ENCODE measurements at places on chromosomes 3 and 15.

DNA sequence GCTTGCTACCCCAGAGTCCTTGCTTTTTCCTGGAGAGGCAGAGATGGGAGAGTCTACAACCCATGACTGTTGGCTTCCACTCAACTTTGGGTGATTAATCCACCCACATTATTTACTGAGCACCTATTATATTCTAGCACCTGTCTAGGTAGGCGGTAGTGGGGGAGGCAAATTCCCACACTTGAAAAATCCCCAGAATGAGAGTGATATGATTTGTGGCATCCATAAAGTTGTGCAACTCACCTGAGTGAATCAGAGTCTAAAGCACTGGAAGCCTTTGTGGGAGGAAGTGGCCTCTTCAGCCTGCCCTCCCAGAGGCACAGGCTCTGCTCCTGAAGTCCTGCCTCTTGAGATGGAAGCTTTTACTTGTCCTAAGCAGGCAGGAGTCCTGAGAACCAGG is 40.4 kb upstream of the CTNNB1 start:
- no peak overlapping the region for H3K4me3 ChIP-seq
- peaks cover 8% of the 10 kb centered on the region for H3K4me1 ChIP-seq
- H3K27me3 ChIP-seq = peaks cover 9% of the 10 kb centered on the region
- H3K36me3 ChIP-seq = no peaks in the 10 kb centered on the region

GRCh38 chr3:187051724-187052366 is 87.5 kb downstream of the RPL39L start:
- H3K27me3 ChIP-seq = no peaks in the 10 kb centered on the region
- no peak overlapping the region for H3K27ac ChIP-seq

GRCh38 chr3:184275961-184276910 is at the start of gene ECE2:
Gene ECE2 (plus strand): TSS chr3:184276022. CDS start chr3:184276154, 132 bp downstream.
- DNase-seq = no peak
- H3K4me3 ChIP-seq = no peak within 1 kb of the TSS
- H3K27me3 ChIP-seq = peaks cover 65% of the 10 kb centered on the region
- H3K4me1 ChIP-seq = peaks cover 6% of the 10 kb centered on the region
- no peak within 1 kb of the TSS for H3K27ac ChIP-seq
- no peaks in the 10 kb centered on the region for H3K36me3 ChIP-seq

- peaks cover 16% of the 10 kb centered on the region for H3K27me3 ChIP-seq
- DNase-seq = no peak
- H3K27ac ChIP-seq = no peak overlapping the region
- H3K36me3 ChIP-seq = no peaks in the 10 kb centered on the region
- H3K4me3 ChIP-seq = no peak overlapping the region
- no peaks in the 10 kb centered on the region for H3K4me1 ChIP-seq
Measured at GRCh38 chr3:124685067-124685466, 45.2 kb upstream of the UMPS start.

- peaks cover 1% of the 10 kb centered on the region for H3K4me1 ChIP-seq
- H3K27me3 ChIP-seq = no peaks in the 10 kb centered on the region
- H3K4me3 ChIP-seq = no peak overlapping the region
- H3K36me3 ChIP-seq = no peaks in the 10 kb centered on the region
Measured at GRCh38 chr15:80114114-80114513, 38.7 kb upstream of the FAH start.

DNA sequence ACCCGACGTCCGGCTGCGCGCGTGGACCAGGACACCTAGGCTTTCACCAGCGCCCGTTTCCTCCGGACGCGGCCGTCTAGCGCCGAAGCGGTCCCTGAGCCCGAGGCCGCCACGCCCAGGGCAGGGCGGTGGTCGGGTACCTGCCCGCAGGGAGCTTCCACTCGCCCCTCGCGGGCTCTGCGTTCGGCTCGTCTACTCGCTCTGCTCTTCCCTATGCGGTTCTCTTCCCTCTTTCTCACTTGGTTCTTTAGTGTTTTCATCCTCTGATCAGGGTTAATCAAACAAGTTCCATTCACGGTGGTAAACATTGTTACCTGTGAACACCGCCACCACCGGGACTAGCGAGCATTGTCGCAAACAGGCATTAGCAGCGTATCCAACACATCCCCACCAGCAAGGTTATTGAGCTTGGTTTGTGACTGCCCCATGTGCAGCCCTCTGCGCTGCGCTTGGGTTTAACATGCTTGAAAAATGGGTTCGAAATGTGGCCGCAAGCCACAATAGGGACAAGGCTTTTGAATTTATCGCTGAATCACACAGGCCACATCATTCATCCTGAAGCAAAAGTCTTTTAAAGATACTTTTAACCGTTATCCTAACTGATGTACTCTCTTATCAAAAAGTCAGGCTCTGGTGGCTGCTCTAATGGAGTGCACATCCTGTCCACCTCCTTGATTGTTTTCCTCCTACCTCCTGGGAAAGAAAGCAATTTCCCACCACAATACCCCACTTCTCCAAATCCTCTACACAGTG is 843 bp upstream of the CD47 start:
- no peak for DNase-seq
- peaks cover 5% of the 10 kb centered on the region for H3K4me1 ChIP-seq
- peak overlapping the region; percentile 97 for H3K4me3 ChIP-seq
- peaks cover 2% of the 10 kb centered on the region for H3K36me3 ChIP-seq
- H3K27me3 ChIP-seq = no peaks in the 10 kb centered on the region

- no peaks in the 10 kb centered on the region for H3K4me1 ChIP-seq
- H3K4me3 ChIP-seq = no peak overlapping the region
- no peak overlapping the region for H3K27ac ChIP-seq
- peaks cover 12% of the 10 kb centered on the region for H3K36me3 ChIP-seq
Measured at GRCh38 chr3:124442463-124442862, 287.8 kb upstream of the UMPS start.

- no peaks in the 10 kb centered on the region for H3K36me3 ChIP-seq
- no peak overlapping the region for H3K27ac ChIP-seq
- no peaks in the 10 kb centered on the region for H3K27me3 ChIP-seq
- DNase-seq = no peak
- no peak overlapping the region for H3K4me3 ChIP-seq
Measured at GRCh38 chr3:134393074-134393473, 18.8 kb upstream of the AMOTL2 start.

- DNase-seq = no peak
- no peaks in the 10 kb centered on the region for H3K27me3 ChIP-seq
- no peaks in the 10 kb centered on the region for H3K4me1 ChIP-seq
- no peak overlapping the region for H3K27ac ChIP-seq
Measured at GRCh38 chr3:62404321-62404720, 31.0 kb upstream of the FEZF2 start.

GRCh38 chr3:121836064-121836463 is 1.1 kb downstream of the EAF2 start:
- H3K4me1 ChIP-seq = no peaks in the 10 kb centered on the region
- no peak for DNase-seq
- H3K4me3 ChIP-seq = no peak overlapping the region
- H3K27ac ChIP-seq = no peak overlapping the region

DNA sequence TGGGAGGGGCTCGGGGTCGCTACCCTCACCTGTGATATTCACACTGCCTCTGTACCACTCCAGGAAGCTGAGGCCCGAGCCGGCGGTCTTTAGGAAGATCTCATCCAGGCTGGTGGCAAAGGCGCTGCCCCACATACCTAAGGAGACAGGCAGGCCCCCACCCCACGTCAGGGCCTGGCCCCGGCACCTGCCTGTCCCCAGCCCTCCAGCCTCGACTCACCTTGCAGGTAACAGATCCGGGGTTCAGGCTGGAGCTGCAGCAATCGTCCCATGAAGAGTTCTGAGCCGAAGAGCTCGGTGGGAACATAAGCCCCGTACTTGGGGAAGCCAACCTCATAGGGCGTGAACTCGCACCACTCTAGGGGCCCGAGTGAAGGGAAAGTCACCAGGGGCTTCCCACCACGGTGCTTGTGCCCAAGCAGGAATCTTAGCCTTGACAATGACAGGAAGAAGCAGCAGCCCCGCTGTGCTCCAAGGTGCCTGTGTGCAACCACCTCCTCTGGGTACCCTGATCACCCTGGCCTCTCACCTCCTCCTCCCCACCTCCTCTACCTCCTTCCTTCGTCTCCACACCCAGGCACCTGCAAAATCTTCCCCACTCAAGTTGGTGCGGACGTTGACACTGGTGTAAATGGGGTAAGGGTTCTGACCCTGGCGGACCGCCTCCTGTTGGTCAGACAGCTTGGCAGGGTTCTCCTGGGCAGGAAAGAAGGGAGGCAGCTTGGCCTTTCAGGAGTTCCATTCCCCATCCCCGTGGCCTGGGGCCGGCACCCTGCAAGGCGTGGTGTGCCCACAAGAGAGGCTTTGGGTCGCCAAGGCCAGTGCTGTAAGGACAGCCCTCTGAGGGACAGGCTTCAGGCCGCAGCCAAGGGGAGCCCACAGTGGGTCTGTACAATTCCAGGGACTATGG is 10.6 kb downstream of the PLA2G4F start:
- H3K36me3 ChIP-seq = no peaks in the 10 kb centered on the region
- H3K27ac ChIP-seq = no peak overlapping the region

GRCh38 chr3:58285334-58285733 is 20.7 kb upstream of the RPP14 start:
- H3K4me1 ChIP-seq = peaks cover 1% of the 10 kb centered on the region
- H3K27ac ChIP-seq = no peak overlapping the region
- no peaks in the 10 kb centered on the region for H3K27me3 ChIP-seq
- no peak overlapping the region for H3K4me3 ChIP-seq

DNA sequence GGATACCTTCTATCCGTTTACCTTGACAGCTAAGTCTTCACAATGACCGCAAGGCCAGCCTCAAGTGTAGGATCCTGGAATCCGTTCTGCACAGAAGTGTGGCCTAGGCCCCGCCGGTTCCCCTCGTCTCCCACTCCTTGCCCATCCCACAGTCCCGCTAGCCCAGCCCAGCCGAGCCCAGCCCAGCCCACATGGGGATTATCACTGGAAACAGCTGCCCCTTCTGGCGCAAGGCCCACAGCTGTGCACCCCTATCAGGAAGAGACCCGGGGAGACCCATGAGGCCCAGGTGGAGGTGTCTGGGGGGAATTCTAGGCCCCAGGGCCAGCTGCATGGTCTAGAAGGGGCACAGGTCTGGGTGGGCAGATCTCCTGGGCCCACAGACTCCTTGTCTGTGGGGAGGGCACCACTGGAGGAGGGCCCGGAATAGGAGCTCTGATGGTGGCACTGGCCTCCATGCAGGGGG is 27.9 kb upstream of the KLF13 start:
- H3K27ac ChIP-seq = no peak overlapping the region
- H3K27me3 ChIP-seq = peaks cover 47% of the 10 kb centered on the region
- H3K4me3 ChIP-seq = no peak overlapping the region
- no peak for DNase-seq
- no peaks in the 10 kb centered on the region for H3K36me3 ChIP-seq

DNA sequence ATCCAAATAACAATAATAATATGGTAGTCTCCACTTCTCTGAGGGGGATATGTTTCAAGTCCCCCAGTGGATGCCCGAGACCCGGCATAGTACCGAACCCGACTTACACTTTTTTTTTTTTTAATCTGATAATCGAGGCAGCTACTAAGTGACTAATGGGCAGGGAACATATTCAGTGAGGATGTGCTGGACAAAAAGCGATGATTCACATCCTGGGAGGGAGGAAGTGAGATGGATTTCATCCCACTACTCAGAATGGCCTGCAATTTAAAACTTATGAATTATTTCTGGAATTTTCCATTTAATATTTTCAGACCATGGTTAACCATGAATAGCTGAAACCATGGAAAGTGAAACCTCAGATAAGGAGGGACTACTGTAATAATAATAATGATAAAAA is 49.5 kb upstream of the SELENOK start:
- H3K4me3 ChIP-seq = no peak overlapping the region
- peak; percentile 5 for DNase-seq
- H3K36me3 ChIP-seq = no peaks in the 10 kb centered on the region
- no peaks in the 10 kb centered on the region for H3K4me1 ChIP-seq

GRCh38 chr3:143216709-143217182 is 97.2 kb downstream of the CHST2 start:
- peak overlapping the region; percentile 23 for H3K4me3 ChIP-seq
- no peaks in the 10 kb centered on the region for H3K27me3 ChIP-seq
- peak; percentile 46 for DNase-seq
- H3K27ac ChIP-seq = no peak overlapping the region
- H3K4me1 ChIP-seq = no peaks in the 10 kb centered on the region

DNA sequence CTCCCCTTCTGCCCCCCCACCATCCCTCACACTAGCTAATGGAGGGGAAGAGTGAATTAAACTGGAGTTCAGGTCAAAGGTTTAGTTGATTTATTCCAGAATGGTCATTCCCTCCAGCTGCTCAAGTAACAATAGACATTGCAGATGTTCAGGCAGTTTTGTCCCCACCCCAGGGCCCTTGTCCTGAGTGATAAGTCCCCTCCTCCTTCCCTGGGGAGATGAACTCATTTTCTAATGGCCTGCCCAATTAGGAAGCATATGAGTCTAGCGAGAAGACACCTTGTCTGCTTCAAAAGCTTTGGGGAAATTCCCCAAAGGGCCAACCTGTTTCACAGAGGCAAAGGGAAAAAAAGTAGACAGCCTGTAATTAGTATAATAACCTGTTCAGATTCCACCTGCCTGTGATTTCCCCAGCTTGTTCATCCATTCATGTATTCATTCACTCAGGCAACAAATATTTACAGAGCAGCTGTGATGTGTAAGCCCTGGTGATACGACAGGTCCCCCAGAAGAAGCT is 165.3 kb downstream of the SHQ1 start:
- DNase-seq = no peak
- no peak overlapping the region for H3K27ac ChIP-seq
- peaks cover 35% of the 10 kb centered on the region for H3K27me3 ChIP-seq
- H3K4me1 ChIP-seq = no peaks in the 10 kb centered on the region
- H3K36me3 ChIP-seq = no peaks in the 10 kb centered on the region

DNA sequence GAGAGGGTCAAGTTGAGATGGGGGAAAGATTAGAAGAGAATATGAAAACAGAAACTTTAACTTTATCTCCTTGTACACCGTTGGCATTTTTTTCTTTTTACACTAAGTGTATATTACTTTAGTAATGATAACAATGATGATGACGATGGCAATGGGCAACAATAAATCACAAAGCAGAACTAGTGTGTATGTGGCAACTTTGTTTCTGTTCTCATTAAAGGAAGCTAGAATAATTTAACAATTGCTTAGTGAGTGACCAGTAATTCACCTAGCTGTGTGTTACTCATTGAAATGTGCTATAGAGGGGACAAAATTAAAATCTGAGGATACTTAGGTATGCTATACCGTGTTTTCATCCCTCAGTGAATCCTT is 318.5 kb upstream of the TBL1XR1 start:
- H3K4me3 ChIP-seq = no peak overlapping the region
- H3K27ac ChIP-seq = peak overlapping the region; percentile 90
- no peak for DNase-seq
- H3K27me3 ChIP-seq = no peaks in the 10 kb centered on the region
- H3K36me3 ChIP-seq = no peaks in the 10 kb centered on the region
